ENCODE measurements at places on chromosomes 6 and 20.

DNA sequence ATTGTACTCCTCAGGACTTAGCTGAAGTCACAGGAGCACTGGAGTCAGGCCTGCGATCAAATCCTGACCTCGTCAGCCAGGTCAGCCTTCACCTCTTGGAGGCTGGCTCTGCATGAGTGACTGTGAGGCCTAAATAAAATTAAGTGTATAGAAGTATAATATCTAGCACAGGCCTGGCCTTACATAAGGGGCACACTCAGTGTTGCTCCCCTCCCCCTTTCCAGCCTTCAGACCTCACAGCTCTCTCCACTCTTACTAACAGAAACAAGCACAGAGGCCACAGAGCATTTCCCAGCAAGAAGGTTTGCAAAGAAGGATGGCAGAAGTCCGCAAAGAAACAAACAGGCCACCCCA lies 84.8 kb downstream of the TRERF1 start:
- DNase-seq, result no peak

DNA sequence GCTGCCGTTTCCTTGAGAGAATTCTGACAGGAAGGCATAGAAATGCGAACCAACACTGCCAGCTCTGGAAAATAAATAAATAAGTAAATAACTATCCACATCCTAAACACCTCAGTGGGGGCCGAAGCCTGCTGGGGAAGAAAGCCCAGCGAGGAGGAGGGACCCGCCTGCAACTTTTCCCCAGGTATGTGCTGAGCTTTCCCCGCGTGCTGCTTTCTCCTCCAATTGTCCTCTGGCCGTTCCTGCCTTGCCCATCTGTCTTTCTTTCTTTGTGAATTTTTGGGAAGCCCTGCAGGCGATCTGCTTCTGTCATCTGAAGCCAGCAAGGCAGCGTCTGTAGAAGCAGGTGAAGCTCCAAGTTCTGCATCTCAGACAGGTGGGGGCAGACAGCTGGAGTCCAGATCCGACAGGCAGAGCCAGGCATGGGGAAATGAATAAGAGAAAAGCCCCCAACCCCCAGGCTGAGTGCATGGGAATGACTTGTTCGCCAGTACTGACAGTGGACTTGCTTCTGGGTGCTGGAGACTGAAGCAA lies 49.2 kb upstream of the IL17A start:
- no peak for DNase-seq

- DNase-seq, result no peak
Measured at GRCh38 chr6:18142591-18142861, 12.4 kb downstream of the TPMT start.

DNA sequence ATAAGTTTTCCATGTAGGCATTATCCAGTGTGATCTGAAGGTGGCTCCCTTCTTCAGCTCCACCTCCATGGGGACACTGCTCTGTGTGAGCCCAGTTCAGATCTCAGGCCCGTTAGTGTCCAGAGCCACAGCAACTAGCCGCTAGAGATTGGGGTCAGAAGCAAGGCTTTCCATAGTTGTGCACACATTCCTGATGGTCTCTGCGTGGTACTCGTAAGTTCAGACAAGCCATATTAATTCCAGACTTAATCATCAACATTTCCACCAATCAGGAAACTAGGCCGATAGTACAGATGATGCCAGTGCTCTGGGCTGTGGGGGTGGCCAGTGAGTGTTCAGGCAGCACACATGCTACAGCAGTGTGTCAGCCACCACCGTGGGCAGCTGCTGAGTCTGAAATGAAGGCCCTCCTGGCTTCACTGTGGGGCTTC lies 17.5 kb upstream of the SYNCRIP start:
- peak; percentile 81 for DNase-seq

GRCh38 chr6:1972962-1973361 lies 272.4 kb downstream of the GMDS start:
- DNase-seq, result no peak

GRCh38 chr6:75109765-75110164 lies 96.1 kb downstream of the COL12A1 start:
- DNase-seq, result no peak

DNA sequence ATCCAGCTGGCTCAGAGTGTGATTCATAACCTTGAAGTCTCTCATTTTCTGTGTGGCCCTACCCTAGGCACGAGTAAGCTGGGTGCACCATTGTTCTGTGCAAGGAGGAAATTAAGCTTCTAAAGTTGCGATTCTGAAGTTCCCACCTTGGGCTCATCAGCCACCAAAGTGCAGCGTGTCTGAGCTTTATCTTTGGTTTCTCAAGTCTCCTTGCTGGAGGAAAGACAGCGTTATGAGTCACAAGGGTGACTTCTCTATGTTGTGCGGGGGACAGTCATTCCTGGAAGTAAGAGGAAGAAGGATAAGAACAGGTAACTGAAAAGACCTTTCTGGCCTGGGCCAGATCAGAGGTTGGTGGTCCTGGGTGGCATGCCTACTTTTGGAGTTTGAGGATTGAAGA lies 16.8 kb downstream of the MRAP2 start:
- DNase-seq, result no peak

GRCh38 chr6:123604067-123604466 lies 32.7 kb downstream of the TRDN start:
- no peak for DNase-seq

DNA sequence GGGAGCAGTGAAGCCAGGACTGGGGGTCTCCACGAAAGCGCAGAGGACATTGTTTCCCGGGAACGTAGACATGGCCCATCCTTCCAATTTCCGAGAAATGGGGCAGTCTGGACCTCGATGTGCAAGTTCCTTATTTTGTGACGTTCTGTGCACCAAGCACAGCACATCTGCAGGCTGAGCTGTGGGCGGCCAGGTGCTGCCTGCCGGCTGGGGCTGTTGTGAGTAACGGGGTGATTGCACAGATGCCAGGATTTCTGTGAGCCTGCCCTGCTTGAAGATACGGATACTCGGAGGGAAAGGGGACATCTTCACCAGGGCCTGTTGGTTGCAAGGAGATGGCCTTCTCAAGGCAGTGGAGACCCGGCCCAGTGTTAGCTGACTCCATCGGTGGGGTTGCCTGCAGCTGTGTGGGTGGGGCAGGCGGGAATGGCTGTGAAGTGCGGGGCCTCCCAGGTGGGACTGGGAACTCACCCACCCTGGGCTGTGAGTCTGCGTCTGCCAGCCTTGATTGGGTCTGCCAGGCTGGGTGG lies 27.6 kb downstream of the CDH4 start:
- no peak for DNase-seq

DNA sequence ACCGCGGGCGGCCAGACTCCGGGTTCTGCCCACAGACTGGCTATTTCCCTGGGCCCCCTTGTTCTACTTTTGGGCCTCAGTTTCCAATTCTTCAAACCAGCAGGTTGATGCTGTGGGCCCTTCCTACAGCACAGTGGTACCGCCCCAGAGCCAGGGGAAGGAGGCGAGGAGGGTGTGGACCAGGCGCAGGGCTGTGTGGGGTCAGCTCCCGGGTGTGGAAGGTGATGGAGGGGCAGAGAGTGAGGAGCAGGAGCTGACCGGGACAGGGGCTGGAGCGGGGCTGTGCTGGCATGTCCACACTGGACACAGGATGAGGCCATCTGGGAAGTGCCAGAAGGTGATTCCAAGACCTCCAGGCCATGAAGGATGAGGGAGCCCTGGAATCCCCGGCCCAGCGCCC lies 35.2 kb upstream of the CHRNA4 start:
- DNase-seq, result no peak

DNA sequence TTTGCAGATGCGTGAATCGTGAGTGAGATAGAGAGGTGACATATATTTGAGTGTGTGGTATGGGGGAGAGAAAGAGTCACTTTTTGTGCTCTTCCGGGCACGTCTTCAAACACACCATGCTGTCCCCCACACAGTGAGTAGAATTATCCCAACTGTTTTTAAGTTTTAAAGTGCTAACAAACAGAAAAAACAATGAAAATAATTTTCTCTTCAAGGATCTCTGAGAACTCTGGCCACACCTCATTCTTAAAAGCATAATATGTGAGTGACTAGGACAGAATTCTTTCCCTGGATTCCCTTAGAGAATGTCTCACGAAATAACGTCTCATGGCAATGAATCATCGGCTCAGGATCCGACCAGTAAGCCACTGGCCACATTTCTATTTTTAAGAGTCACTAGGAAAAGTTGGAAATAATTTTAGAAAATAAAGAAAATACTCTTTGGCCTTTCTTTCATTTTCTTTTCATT lies 235.7 kb upstream of the ZNF217 start:
- DNase-seq, result peak; percentile 90

GRCh38 chr6:144725736-144726522 lies 440.8 kb downstream of the UTRN start:
- DNase-seq, result peak; percentile 35

GRCh38 chr20:58619864-58620431 lies 31.1 kb upstream of the STX16 start:
- DNase-seq, result peak; percentile 37

DNA sequence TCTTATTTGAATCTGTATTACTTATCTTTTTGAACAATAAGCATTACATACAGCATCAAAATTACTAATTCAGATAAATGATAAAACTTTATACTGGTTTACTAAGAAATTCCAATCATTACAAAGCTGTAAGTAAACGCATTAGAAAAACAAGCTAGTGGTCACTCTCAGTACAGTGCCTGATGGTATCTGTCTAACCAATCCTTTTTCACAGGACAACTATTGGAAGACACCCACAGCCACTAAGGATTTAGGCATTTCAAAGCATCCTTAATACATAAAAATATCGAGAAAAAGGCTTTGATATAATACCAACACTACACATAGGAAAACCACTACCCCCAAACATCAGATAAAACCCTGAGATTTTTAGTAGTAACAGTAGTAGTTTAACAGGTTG lies 2.6 kb downstream of the CD164 start:
- DNase-seq, result no peak

GRCh38 chr6:125989631-125990030 lies 3.3 kb downstream of the TRMT11 start:
- DNase-seq, result no peak

GRCh38 chr20:32397567-32398084 lies 39.5 kb downstream of the ASXL1 start:
- DNase-seq, result no peak

GRCh38 chr6:34305982-34306708 lies 57.3 kb upstream of the SMIM29 start:
- DNase-seq, result no peak

- DNase-seq, result no peak
Measured at GRCh38 chr6:11875325-11876109, 96.9 kb upstream of the ADTRP start.

GRCh38 chr20:13552061-13552460 lies 86.7 kb downstream of the TASP1 start:
- no peak for DNase-seq

- no peak for DNase-seq
Measured at GRCh38 chr6:134186355-134186754, 131.6 kb downstream of the SGK1 start.

DNA sequence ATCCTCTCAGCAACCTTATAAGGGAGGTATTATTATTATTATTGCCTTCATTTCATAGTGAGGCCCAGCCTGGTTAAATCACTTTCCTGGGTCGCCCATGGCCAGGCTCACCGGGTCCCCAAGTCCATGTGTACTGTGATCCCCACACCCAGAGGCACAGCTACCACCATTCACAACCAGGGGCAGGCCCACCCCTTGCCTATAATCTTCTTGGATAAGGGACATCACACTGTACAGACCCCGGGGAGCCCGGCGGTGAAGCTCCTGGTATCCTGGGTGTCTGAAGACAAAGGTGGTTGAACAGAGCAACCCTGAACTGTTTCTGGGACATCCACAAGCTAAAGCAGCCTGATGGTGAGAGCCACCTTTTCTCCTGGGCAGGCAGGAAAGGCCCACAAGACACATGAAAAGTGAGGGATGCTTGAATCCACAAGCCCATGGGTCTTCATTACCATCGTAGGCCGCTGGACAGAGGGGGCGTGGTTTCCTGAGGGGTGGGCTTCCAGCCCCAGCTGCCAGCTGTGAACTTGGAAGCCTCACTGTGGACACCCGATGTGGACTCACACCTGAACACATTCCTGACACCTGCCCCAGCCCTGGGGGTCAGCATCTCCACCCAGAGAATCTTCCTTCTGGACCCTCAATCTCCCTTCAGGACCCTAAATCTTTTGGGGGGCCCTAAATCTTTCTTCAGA lies 185.5 kb upstream of the PMEPA1 start:
- DNase-seq, result no peak

- no peak for DNase-seq
Measured at GRCh38 chr6:37338745-37339255, 15.0 kb upstream of the RNF8 start.

DNA sequence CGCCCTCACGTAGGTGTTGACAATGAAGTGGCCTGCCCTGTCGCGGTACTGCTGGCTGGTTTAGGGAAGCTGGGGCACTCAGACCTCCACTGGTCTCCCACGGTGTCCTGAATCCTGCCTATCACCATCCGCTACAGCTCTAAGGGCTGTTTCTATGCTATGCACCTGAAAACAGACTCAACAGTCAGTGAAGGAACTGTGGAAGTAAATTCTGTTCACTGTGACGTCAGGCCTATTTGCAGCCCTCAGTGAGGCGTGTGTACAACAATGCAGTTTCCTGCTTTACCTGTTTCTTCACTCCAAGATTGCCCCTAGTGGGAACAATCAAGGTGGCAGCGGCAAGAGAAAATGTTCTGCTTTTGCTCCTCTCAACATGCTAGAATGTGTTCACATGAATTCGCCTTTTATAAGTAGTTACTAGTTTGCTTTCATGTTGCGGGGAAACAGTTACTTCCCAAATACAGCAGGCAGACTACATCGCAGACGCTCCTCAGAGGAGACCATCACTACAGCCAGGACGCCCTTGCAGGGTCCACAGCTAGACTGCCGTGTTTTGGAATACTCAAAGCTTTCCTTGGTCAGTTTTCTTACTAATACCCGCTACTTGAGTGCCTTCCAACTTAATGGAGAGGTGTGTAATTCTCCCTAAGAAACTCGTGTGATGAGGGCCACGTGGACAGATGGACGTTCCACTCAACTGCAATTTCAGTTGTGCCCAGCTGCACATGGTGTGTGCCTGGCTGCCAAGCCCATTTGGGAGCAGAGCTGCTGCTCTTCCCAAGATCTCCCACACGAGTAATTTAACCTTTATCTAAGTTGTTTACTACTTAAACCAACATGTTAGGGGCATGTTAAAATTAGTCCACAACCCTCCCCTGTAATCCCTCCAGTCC lies 25.4 kb downstream of the DIDO1 start:
- no peak for DNase-seq

- DNase-seq, result no peak
Measured at GRCh38 chr6:41966214-41966920, 24.8 kb upstream of the CCND3 start.

GRCh38 chr6:149890629-149891045 lies 7.3 kb downstream of the RAET1E start:
- peak; percentile 87 for DNase-seq

GRCh38 chr6:169787797-169788196 lies 36.4 kb downstream of the ERMARD start:
- DNase-seq, result no peak

- DNase-seq, result no peak
Measured at GRCh38 chr6:128827675-128828464, 55.1 kb upstream of the LAMA2 start.

GRCh38 chr6:111663692-111664564 lies 58.2 kb upstream of the TRAF3IP2 start:
- DNase-seq, result no peak

DNA sequence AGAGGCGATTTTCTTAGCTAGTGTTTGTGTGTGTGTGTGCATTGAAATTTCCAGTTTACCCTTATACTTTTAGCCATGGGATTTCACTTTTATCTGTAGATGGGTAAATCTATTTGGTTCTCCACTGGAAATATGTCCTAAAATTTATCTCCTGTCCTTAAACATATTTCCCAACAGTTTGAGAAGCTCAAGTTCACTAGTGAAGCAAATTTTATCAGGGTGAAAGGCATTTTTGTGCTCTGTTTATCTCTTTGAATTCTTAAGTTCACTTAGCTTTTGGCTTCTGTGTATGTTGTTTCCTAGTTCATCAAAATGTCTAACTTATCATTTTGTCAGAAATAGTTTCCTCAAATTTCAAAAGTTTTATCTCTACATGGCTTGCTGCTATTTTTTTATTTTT lies 561.6 kb downstream of the PHF3 start:
- DNase-seq, result no peak

Data from foreskin keratinocyte (primary cell).